NCI-H2227 treated with DMSO at 0.1 percent for 48 hours (cell line): ENCODE measurements at places on chromosomes 16 and 17.

DNA sequence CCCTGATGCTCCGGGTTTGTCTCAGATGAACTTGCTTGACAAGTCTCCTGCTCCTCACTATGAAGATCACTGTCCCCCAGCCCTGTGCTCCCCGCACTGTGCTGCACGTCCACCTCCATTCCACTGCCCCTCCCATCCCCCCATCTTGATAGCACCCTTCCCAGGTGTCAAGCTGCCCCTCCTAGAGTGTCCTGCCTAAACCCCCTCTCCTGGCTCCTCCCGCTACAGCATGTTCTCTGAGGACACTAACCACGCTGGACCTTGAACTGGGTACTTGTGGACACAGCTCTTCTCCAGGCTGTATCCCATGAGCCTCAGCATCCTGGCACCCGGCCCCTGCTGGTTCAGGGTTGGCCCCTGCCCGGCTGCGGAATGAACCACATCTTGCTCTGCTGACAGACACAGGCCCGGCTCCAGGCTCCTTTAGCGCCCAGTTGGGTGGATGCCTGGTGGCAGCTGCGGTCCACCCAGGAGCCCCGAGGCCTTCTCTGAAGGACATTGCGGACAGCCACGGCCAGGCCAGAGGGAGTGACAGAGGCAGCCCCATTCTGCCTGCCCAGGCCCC, 18.5 kb downstream of the DEXI start:
- DNase-seq: no peak

GRCh38 chr17:69547947-69548346, 133.4 kb downstream of the MAP2K6 start:
- no peak for DNase-seq

DNA sequence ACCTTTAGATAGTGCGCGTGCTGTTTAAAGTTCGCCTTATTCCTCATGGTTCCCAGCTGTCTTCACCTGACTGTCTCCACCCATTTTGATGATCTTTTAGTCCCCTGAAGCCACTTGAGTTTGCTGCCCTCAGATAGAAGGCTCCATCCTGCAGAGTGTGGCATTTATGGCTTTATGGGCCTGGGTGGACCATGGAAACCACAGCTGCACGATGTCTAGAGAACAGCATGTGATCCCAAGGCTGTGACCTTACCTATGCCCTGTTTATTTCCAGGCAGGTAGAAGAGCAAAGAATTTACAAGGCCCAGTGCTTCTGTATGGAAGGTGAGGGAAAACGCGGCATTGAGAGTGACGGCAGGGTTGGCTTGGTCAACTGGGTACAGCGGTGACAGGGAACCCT, 356.9 kb downstream of the SLC39A11 start:
- no peak for DNase-seq

- no peak for DNase-seq
Measured at GRCh38 chr16:85293904-85294642, 181.8 kb upstream of the CIBAR2 start.

DNA sequence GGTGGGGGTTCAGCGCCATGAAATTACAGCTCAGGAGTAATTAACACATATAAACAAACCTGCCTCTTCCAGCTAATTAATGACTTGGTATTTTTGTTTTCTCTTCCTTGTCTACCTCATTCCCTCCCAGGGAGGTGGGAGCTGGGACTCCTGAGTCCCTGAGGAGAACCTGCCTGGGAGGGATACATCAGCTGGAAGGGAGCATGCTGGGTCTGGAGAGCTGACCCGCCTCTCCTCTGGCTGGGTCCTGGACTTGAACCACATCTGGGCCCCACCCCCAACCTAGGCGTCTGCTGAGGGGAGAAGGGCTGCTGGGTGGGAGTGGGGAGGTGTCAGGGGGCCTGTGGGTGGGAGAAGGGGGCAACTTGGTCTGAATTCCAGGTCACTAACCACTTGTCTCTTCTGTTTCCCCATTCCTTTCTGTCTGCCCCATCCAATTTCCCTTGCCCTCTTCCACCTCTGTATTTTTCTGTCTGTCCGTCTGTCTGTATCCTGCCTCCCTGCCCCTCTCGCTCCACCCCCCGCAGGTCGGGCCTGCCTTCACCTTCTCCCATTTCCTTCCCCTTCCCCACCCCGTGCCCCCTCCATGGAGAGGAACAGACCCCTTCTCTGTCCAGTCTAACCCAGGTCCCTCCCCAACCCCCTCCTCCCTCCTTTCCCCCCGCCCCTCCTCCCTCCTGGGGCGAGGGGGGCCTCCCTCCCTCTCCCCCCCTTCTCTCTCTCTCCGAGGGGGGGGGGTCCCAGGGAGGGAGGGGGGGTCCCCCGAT, at the start of gene NLGN2:
Gene NLGN2 (plus strand): TSS at position 361 of the 767 bp plus-strand sequence. CDS start 411 bp downstream, outside the sequence.
- no peak for DNase-seq

GRCh38 chr16:72023962-72024361, 15.4 kb downstream of the DHODH start:
- no peak for DNase-seq

- no peak for DNase-seq
Measured at GRCh38 chr17:19249681-19250080, 12.5 kb downstream of the EPN2 start.

- DNase-seq: no peak
Measured at GRCh38 chr16:4113358-4114256, 2.6 kb downstream of the ADCY9 start.

DNA sequence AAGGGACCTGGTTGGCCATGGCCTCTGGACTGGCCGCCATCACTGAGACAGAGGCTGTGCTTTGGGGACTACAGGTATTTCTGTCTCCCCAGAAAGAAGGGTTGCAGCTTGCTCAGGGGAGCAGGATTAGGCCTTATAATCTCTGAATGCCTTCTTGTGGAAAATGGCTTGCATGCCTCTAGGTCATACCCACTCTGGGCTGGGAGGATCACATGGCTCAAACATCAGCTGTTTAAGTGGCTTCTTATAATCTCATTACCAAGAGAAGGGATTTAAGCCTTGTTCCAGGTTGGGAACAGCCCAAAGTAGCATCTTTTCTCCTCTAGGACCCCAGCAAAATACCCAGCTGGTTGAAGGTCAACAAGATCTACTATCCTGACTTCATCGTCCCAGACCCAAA, 19.1 kb downstream of the LIG3 start:
- no peak for DNase-seq

- DNase-seq: no peak
Measured at GRCh38 chr17:28773736-28774135, 29.9 kb downstream of the TRAF4 start.

DNA sequence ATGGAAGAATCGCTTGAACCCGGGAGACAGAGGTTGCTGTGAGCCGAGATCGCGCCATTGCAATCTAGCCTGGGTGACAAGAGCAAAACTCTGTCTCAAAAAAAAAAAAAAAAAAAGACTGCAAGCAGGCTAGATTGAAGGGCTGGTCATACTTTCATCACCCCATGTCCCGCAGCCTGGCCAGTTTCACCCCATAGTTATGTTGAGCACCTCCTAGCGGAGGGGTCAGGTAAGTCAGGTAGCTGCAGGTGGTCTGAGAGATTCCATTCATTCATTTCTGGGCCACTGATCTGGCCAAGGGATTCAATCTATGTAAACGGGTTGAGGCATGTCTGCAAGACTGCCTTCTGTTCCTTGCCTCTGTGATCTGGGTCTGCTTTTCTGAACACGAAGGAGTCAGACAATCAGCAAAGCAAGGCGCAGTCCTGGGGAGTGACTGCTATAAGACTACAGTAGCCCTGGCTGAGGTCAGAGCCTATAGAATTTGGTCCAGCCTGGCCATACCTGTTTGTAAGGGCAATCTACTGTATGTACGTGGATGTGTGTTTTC, 23.6 kb upstream of the BPTF start:
- DNase-seq: no peak

- no peak for DNase-seq
Measured at GRCh38 chr17:44906010-44906646, 6.9 kb upstream of the EFTUD2 start.

GRCh38 chr17:67080804-67081203, 36.5 kb downstream of the CACNG1 start:
- no peak for DNase-seq

GRCh38 chr16:85641776-85642176, 28.7 kb downstream of the GSE1 start:
- no peak for DNase-seq
